Stimulated activated naive B cell treated with anti-CD40 and anti-IgM and Interleukin-4, amounts not matched to agents 10 μg/mL and 1 μg/mL and 100 μg/mL, for 72 hours (primary cell): ENCODE measurements at places on chromosomes 16 and 17.

GRCh38 chr16:69166946-69167930 lies 19.7 kb upstream of the SNTB2 start:
- no peak for DNase-seq

- DNase-seq, result no peak
Observed at GRCh38 chr16:79191933-79192332, 408.6 kb downstream of the MAF start.

DNA sequence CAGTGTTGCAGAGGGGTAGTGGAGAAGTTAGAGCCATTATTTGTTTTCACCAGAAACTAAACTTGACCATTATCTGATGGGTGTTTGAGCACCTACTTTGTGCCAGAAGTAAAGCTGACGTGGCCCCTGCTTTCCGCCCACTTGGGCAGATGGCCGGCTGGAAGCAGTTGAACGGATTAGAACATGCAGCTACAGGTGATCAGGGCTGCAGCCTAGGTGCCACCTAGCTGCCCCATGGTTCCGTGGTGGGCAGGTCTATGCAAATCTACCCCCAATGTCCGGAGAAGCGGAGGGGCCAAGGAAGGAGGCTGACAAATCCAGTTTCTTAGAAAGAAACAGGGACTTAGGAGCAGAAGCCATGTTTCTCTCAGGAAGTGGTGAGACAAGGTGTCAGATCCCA lies 62.7 kb downstream of the B9D1 start:
- no peak for DNase-seq

- no peak for DNase-seq
Observed at GRCh38 chr17:69732272-69732918, 317.9 kb downstream of the MAP2K6 start.

- no peak for DNase-seq
Observed at GRCh38 chr17:2560658-2561057, 32.8 kb upstream of the PAFAH1B1 start.

DNA sequence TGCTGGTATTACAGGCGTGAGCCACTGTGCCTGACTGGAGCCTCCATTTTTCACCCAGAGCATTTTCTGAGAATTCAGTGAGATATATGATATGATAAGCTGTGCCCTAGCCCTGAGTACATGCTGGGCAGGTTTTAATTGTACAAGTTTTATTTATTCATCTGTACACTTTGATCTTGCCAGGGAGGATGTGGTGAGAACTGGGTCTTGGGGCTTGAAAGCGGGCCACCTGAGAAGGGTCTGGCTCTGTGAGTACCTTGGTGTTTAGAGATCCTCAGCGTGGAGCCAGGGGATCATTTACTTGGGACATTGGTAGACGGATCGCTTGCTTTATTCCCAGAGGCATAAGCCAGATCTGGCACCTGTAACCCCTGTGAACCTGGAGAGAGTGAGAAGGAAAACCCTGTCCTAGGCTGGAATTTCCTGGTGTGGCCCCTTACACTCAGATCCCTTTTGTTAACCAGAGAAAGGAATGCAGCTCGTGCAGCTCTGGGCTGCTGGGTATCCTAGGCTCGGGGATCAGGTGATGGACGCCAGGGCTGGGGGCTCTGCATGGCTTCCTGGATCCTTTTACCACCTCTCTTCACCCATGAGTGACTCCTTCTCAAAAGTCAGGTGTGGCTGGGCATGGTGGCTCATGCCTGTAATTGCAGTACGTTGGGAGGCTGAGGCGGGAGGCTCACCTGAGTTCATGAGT lies 91.9 kb downstream of the ABCC1 start:
- no peak for DNase-seq

DNA sequence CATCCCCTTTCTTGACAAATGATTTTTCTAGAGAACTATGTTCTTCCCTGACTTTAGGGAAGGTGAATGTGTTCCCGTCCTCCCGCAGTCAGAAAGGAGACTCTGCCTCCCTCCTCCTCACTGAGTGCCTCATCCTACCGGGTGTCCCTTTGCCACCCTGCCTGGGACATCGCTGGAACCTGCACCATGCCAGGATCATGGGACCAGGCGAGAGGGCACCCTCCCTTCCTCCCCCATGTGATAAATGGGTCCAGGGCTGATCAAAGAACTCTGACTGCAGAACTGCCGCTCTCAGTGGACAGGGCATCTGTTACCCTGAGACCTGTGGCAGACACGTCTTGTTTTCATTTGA lies 7.4 kb downstream of the NAT9 start:
- DNase-seq, result no peak

- DNase-seq, result no peak
Observed at GRCh38 chr17:72282439-72283029, 161.7 kb downstream of the SOX9 start.

DNA sequence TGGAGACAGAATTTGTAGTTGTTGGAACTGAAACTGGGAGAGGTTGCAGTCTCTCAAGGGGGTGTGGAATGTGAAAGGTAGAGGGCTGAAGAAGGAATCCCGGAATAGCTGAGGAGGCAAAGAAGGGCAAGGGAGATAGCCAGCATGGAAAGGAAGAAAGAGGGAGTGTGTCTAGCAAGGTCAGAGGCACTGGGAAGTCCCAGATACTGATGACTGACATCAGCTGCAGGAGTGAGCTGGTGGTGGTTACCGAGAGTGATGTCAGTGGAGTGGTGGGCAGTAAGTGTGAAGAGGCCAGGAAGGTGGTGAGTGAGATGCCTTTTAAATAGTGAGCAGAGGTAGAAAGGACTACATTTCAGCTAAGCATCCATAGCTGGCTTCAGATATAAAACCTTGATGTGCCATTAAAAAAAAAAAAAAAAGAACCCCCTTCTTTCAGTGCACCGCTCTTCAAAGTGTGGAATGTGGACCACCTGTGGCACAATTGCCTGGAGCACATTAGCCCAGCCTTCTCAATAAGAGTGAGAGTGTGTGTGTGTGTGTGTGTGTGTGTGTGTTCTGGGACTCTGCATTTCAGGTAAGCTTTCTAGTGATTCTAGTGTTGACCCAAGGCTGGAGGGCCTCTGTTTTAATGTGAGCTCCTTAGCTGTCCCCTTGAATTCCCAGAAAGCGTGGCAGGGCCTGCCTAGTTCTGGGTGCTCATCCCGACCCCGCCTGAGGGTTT lies 8.5 kb downstream of the PRMT7 start:
- peak; percentile 20 for DNase-seq

GRCh38 chr16:56530872-56531271 lies 11.0 kb upstream of the BBS2 start:
- no peak for DNase-seq

GRCh38 chr17:15957206-15957605 lies 12.3 kb downstream of the ADORA2B start:
- DNase-seq, result no peak

- DNase-seq, result no peak
Observed at GRCh38 chr17:77506371-77506991, 365.7 kb downstream of the SEC14L1 start.

GRCh38 chr16:57526498-57526897 lies 9.9 kb downstream of the CCDC102A start:
- no peak for DNase-seq

GRCh38 chr17:33901085-33901484 lies 354.0 kb upstream of the CCL2 start:
- no peak for DNase-seq

DNA sequence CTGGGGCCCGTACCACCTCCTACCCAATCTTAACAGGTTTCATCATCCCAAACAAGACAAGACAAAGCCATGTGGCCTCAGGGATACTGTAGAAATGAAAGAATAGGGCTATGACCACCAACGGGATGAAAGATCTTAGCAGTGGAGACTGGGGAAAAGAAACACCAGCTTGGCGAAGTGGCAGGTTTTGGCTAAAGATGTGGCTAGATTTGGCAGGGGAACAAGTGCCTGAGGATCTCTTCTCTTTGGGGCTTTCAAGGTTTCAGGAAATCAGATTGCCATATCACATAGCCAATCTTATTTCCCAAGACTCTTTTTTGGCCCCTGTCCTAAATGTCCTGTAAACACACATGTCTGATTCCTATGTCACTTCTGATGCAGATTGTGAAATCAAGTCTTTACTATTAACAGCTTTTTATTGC lies 6.9 kb downstream of the KRT24 start:
- no peak for DNase-seq

- DNase-seq, result no peak
Observed at GRCh38 chr16:27634779-27635178, 84.8 kb downstream of the KATNIP start.

DNA sequence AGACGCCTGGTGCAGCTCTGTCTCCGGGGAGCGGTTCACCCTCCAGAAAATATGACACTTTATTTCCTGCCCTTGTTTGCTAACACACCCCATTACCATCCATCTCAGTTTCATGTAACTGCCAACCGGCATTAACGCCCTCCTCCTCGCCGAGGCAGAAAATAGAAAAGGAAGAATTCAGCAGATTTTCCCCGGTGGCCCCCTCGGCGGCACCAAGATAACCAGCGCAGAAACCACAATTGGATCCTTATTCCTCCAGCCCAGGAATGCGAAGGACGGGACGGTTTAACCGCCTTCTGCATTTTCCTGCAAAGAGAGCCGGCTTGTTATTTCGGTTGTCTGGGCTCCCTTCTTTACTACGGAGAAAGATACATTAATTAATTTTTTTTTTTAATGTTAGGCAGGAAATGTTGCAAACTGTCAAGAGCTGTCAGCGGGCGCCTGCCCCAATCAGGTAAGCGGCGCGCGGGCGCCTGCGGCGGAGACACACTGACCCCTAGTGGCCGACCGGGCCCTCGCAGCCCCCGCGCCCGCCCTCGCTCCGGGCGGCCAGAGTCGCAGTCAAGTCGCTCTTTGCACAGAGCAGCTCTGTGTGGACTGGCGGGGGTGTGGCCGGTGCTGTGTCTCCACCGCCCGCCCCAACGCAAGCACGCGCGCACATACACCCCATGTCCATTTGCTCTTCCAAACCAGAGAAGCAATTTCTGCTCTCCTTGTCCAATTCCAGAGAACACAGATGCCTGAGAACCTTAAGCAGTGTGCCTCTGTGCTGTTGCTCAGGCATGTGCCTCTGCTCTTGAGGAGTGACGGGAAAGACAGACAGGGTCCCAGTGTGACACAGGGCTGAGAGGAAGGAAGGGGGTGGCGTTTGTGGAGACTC lies 53.6 kb downstream of the C17orf67 start:
- peak; percentile 77 for DNase-seq

DNA sequence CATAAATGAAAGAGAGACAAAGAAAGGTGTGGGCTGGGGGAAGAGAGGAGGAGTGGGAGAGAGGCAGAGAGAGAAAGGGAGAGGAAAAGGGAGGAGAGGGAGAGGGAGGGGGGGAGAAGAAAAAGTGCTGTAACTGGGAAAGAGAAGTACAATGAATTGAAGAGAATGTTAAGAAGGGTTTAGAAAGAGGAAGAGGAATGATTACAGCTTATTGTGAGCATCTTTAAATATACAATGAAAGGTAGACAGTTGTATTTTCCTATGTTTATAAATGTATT lies 229.1 kb upstream of the PMFBP1 start:
- DNase-seq, result no peak

- DNase-seq, result no peak
Observed at GRCh38 chr17:49992191-49992932, 2.7 kb downstream of the DLX3 start.

- no peak for DNase-seq
Observed at GRCh38 chr17:56870081-56870651, 36.2 kb downstream of the DGKE start.

GRCh38 chr16:17397499-17397891 lies 73.3 kb downstream of the XYLT1 start:
- no peak for DNase-seq
